ENCODE measurements at places on chromosomes 16 and 17.

GRCh38 chr16:56019274-56019673 is 144.1 kb upstream of the CES5A start:
- no peak for DNase-seq

DNA sequence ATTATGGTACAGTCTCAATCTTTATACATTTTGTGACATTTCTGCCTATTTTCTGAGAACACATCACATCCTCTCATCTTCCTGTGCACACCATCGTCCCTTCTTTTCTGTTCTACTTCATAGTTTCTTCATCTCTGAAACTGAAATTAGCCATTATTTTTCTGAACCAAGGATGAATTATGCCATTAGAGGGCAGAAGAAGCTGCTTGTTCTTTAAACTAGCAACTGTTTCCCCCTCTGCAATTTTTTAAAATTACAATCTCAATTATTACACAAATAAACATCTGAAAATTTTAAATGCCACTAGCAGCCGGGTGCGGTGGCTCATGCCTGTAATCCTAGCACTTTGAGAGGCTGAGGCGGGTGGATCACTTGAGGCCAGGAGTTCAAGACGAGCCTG is 41.3 kb downstream of the RBBP6 start:
- peak; percentile 49 for DNase-seq

DNA sequence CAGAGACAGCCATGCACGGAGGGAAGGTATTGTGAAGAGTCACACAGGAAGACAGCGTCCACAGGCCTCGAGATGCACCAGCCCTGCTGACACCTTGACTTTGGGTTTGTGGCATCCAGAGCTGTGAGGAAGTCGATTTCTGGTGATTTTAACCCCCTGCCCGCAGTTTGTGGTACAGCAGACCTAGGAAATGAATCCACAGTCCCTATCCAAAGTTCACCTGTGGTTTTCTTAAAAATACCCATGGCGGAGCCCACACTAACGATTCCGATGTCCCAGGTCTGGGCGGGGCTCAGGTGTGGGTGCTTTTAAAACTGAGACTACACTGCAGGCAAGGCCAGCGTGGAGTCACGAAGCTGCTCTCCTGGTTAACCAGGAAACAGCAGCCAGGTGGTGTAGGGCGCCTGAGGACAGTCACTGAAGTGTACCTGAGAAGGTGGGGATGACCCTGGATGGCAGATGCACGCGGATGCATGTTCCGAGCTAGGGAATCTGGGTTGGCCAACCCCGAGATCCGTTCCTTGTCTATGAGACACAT is 14.4 kb upstream of the MEAK7 start:
- DNase-seq, result no peak

- peak; percentile 61 for DNase-seq
These were observed 25.2 kb downstream of the TMC6 start for GRCh38 chr17:78103311-78103710.

DNA sequence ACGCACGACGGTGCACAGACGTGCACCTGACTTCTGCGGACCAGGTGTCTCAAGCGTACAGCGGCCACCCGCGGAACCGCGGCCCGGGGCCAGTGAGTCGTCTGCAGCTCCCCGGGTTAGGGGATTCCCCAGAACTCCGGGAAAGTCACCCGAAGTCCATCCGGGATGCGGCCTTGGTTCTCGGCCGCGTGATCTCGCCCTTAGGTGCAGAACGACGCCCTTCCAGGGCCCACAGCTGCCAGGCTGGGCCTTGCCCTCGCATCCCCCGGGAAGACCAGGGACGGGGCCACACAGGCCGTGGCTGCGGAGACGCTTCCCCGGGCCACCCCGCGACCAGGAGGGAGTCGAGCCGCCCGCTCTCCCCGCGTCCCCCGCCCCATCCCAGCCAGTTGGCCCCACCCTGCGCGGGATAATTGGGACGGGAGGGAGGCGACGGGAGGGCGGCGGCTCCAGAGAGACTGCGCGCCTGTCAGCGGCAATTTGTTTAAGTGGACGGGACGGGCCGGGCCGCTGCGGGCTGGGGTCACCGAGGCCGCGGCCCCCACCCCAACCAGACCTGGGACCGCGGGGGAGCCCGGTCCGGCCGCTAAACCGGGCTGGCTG is 3.6 kb upstream of the TBX2 start:
- DNase-seq, result no peak

DNA sequence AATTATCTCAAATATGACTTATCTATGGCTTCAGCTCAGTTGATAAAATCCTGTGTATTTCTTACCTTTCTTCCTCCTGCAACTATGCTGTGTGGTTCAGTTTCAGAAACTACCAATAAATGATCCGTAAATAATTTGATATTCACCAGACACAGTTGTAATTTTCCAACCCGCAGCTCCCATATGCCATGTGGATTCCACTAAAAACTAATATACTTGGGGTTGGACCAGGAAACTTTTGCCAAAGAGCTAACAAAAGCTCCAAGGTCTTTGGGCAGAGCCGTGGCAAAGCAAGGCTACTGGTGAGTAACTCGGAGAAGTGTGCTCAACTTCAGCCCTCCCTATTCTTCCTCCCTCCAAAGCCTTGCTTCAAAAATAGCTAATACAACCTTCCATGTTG is 2.3 kb upstream of the CHST6 start:
- no peak for DNase-seq

GRCh38 chr17:57388131-57388725 is 131.9 kb downstream of the MSI2 start:
- DNase-seq, result no peak

DNA sequence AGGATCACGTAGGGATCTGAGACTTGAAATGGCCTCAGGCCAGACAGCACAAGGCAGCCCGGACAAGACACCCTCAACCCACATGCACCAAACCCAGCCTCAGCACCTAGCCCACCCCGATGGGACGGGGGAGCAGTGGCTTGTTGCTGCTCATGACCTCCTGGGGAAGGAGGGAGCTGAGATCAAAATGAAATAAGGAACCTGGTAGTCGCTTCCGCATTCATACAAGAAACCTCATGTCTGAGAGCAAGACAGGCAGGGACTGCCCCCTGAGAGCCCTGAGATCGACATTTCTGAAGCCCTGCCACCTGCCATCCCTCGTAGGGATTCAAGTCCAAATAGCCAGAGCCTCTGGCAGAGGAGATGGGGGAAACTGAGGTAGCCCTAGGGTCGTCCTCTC is 5.7 kb upstream of the CEP131 start:
- DNase-seq, result no peak

DNA sequence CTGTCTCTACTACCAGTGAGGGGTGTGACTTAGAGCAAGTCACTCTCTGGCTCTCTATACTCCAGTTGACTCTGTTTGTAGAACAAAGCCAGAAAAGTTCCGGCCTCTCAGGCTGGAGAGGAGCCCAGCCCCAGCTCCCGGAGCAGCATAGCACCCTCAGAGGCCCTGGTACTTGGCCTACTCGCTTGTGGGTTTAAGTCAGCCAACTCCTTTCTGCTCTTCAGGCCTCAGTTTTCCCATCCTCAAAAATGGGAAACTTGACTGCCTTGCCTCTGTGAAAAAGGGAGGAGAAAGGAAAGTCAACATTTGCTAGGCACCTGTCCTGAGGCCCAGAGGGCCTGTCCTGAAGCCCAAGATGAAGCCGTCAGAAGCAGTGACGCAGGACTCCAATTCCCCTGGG is 1.1 kb downstream of the CHST6 start:
- no peak for DNase-seq

DNA sequence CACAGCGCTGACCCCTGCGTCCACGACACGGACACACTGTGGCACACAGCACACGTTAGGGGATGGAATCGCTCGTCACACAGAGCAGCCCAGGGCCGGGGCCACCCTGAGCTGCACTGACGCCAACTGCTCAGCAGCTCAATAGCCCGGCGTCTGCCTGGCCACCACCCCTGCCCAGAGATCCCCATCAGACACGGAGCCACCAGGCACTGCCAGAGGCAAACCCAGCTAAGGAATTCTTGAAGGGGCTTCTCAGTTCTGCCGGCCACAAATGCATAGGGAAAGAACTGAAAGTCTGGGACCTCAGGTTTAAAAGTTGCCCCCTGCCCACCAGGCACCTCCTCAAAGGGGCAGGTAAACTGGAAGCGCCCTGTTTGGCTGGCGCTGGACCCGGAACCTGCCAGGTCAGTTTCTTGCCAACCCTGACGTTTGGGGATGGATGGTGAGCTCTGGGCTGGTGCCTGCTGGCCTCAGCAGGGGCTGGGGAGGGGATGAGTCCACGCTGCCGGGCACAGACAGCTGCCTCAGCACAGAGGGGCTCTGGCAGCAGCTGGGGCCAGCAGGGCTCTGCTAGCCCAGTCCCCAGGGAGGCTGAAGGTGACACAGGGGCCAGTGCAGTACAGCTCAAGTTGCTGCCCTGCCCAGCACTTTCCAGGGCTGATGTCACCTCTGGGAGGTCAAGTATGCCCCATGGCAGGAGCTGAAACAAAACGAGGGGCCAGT is 33.2 kb downstream of the TIMM22 start:
- DNase-seq, result no peak

GRCh38 chr16:56675685-56676210 is 6.1 kb downstream of the MT1H start:
- DNase-seq, result no peak

GRCh38 chr17:77607606-77608005 is 350.9 kb upstream of the TNRC6C start:
- no peak for DNase-seq

GRCh38 chr16:78509965-78510364 is 410.5 kb downstream of the WWOX start:
- no peak for DNase-seq

DNA sequence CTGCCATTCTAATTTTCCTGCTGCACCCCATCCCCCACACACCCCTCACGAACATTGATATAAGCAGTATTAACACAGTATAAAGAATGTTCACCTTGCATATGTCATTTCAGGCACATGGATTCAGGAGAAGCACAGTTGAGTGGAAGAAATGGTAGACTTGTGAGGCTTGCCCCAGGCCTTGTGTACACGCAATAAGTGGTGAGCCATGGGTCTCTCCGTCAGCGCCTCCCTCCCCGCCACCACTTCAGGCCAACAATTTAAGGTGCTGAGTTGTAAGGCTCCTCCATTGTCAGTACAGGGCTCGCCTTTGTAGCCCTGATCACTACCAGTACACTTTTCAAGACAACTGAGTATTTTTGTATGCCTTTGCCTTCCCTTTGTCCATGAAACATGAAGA is 12.2 kb upstream of the CLEC18C start:
- DNase-seq, result no peak

GRCh38 chr17:47279062-47279801 is 25.6 kb downstream of the ITGB3 start:
- DNase-seq, result peak; percentile 100

- DNase-seq, result peak; percentile 90
These were observed 1.0 kb downstream of the WSB1 start for GRCh38 chr17:27294689-27295630.

- DNase-seq, result no peak
These were observed 77.3 kb upstream of the CDH5 start for GRCh38 chr16:66289051-66289680.

DNA sequence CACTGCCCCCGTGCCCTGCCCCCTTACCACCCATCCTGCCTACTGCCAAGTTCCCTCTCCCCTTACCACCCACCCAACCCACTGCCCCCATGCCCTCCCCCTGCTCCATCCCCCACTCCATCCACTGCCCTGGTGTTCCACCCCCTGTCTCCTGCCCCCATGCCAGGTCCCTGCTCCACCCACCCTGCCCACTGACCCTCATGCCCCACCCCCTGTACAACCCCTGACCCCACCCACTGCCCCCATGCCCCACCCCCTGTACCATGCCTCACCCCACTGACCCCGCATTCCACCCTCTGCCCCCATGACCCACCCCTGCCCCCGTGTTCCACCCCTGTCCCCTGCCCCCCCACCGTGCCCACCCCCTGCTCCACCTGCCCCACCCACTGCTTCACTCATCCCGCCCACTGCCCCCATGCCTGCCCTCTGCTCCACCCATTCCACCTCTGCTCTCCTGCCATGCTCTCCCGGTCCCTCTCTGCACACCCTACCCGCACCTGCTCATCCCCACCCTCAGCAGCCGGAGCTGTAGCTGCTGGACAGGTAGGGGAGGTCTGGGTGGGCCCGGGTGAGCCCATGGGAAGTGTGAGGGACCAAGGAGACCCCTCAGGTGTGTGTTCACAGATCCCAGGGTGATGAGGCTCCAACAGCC is 7.4 kb upstream of the FN3KRP start:
- no peak for DNase-seq

DNA sequence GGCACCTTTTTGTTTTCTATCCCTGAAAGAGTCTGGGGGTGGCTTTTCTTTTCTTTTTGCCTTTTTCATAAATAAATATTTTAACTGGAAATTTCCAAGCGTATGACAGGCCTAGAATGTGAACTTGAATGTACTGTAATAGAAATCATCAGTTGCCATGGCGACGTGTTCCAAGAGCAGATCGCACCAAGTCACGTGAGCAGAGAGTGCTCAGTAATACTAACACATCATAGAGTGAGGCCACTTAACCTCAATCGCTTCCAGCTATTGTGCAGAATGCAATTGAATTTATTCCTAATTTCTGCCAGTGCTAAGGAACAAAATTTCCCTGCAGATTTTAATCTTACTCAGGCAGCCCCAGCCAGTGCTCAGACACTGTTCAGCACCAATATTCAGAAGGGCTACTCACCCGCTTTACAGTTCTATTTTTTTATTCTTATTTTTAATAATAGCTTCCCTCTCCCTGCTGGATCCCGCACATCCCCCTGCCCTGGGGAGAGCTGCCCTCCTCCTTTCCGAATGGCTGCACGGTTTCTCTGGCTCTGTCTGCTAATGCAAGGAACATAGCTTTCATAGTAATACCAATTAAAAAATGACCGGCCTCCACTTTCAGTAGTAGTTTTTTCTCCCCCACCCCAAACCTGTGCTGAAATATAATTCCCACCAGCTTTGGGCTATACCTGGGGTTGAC is 26.2 kb upstream of the PMFBP1 start:
- DNase-seq, result peak; percentile 93

- peak; percentile 78 for DNase-seq
These were observed at the start of gene PSMD12 for GRCh38 chr17:67366193-67367157. Gene PSMD12 (minus strand): TSS chr17:67366577. CDS start chr17:67366519, 58 bp downstream.

DNA sequence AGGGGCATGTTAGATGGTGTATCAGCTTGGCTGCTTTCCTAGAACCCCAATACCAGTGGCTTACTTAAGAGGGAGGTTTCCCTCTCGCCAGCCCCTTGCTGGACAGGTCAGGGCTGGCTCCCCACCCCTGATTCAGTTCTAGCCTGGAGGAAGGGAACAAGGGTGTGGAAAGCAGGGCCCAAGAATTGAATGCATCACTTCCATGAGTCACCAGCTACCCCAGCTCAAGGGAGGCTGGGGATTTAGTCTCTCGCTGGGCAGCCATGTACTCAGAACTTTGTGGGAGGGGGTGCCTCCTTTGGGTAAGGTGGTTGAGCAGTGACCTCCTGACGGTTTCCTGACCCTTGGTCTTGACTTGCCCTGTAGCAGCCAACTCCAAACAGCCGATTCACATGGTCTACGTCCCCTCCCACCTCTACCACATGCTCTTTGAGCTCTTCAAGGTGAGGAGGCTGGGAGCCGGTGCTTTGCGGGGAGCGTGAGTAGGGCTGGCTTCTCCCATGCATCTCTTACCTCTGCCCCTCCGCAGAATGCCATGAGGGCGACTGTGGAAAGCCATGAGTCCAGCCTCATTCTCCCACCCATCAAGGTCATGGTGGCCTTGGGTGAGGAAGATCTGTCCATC is 12.8 kb downstream of the PDK2 start:
- DNase-seq, result peak; percentile 61

Data from amniotic epithelial cell (primary cell).